ENCODE measurements at places on chromosomes 5 and 9.

DNA sequence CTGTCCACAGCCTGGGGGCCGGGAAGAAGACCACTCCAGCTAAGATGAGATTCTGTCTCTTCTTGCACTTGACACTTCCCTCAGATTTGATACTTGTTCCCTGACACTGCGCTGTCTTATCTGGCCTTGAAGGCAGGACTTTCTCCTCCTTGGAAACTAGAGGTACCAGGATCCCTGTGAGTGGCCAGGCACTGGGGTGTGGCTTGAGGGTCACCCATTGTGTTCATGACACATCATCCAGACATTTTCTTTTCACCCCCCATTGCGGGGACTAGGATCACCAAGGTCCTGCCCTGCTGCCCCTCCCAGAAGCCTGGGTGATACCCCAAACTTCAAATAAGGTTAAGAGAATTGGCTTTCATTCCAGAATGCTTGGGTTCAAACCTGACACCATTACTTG is 103.3 kb downstream of the NDFIP1 start:
- DNase-seq: no peak

DNA sequence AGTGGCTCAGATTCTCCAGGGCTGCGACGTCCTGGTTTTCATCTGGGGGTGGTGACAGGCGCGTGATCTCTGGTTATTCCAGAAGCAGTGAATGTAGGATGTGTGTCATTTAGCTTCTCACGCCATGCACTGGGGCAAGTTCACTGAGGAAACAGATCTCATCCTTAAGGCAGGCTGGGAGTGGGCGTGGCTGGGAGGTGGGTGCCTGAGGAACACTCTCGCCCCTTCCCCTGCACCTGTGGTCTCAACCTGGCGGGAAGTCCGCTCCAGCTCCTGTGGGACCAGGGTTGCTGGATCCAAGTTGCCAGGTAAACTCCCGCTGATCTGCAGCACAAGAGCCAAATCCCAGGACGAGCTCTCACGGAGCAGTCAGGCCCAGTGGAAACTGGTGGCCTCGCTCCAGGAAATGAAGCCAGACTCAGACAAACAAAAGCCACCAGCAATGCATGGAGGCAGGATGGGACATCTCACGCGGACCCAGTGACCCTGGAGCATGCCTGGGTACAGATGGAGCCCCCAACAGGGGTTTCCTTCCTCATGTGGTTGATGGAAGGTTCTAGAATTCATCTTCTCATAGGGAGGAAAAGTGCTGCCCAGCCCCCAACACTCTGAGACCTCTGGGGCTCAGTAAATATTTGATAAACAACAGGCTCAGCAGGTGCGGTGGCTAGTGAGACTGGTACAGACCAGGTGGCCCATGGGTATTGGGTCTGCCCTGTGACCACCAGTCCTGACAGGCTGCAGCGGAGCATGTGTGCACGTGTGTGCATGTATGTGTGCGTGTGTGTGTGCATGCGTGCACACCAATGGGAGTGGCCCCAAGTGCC is 16.3 kb upstream of the SLC12A7 start:
- DNase-seq: no peak

- DNase-seq: no peak
These were observed 1.5 kb downstream of the SV2C start for GRCh38 chr5:76084496-76085242.

DNA sequence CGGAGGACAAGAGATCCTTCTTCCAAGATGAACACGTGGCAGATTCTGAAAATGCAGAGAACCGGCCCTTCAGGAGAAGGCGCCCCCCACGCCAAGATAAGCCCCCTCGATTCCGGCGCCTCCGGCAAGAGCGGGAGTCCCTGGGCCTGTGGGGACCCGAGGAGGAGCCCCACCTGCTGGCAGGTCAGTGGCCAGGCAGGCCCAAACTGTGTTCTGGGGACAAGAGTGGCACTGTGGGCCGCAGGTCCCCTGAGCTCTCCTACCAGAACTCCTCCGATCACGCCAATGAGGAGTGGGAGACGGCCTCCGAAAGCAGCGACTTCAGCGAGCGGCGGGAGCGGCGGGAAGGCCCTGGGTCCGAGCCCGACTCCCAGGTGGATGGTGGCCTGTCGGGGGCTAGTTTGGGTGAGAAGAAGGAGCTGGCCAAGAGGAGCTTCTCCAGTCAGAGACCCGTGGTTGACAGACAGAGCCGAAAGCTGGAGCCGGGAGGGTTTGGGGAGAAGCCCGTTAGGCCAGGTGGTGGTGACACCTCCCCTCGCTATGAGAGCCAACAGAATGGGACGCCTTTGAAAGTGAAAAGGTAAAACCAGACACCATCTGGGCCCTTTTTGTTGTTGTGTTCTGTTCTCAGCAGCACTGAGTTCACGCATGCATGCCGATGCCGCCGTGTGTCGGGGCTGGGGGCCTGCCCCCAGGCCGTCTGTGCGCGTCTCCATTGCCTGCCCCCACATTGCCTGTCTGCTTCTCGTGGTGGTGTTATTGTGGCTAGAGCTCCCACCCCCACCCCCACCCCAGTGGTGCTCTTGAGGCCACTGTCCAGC is 26.6 kb upstream of the POMT1 start:
- no peak for DNase-seq

DNA sequence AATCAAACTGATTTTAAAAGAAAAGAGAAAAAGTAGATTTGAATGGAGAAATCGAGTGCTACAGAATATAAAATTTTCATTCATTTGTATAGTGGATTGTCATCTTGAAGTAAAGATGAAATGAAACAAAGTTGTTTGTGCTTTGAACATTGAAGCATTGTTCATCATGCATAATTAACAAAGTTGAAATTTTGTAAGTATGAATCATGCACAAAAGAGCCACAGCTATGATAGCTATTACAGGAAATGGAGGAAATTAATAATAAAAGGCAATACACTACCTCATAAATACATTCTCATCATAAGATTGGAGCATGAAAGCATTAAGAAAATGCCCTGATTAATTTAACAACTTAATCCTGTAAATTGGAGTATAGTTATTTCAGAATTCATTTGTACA is 153.4 kb upstream of the TLX3 start:
- no peak for DNase-seq

DNA sequence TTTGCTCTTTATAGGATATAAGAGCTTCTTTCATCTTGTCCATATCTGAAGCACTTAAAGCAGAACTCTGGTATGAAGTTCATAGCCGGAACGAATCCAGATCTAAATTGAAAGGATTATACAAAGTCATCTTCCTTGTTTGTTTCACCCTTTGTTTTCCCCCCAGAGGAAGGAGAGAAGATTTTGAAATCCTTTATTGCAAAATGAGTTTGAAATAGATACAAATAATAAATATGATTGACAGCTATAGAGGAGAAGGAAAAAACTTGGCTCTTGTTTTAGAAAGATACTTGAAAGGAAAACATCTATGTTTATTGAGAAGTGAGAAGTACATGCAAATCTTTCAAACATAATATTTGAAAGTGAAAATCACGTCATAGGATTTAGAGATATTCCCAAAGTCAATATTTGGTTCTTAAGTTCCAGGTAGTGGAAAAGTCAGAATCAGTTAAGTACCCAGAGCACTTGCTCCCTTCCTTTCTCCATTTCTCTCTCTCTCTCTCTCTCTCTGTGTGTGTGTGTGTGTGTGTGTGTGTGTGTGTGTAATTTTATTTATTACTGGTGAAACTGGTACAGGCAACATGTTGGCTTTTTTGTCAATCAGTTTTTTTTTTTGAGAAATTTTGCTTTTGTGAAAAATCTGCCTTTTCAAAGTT is 27.2 kb downstream of the PAM start:
- DNase-seq: no peak

DNA sequence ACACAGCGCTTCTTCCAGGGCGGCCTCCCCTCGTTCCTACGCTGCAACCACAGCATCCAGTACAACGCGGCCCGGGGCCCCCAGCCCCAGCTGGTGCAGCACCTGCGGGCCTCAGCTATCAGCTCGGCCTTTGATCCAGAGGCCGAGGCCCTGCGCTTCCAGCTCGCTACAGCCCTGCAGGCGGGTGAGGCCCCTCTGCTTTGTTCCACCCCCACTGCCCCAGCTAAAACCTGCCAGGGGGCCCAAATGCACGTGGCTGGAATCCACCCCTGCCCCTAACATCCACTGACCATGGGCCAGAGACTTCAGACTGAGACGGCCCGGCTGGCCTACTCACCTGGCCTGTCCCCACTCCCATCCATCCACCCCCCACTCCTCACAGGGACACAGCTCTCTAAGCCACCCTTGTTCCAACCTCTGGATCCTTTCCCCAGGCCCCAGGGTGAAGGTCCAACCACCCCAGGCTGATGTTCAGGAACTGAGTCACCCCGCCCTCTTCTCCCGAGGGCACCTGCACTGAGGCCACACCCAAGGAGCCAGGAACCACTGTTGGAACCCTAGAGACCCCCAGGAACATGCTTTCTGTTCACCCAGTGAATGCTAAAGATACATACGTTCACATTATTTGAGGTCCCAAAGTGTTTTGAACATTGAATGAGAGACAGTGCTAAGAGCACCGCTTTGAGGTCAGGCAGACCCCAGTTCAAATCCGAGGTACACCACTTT is 18.9 kb upstream of the ASS1 start:
- no peak for DNase-seq

- no peak for DNase-seq
These were observed 13.5 kb downstream of the TRPM6 start for GRCh38 chr9:74874220-74874619.

DNA sequence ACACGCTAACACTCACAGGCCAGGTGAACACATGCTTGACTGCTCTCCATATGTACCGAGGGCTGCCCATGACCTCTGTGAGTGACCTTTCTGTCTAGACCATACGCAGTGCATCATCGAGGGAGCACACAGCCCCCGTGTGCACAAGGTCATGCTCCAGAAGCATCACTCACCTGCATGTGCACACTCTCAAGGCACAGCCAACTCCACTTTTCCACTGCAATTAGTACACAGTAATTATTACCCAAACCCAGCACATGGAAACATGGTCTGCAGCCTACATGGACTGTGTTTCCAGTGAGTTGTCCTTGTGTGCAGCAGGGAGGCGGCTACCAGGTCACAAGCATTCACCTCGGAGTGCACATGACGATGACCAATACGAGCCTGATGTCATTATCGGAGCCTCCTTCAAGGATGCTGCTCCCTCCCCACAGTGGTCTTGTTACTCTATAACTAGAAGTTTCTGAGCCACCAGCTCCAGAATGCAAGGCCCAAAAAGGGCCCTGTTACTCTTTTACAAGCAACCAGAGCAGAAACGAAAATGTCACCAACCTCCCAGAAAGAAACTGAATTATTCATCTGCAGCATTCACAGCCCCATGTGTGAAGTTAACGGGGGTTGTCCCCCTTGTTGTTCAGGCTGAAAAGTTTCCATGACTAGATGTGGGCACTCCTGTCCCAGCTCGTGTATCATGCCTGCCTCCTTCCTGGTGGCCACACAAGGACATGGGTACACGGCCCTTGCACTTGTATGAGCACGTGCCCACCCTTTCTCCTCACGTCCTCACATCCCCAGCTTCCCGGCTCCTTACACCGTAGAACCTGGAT is 31.2 kb downstream of the SEMA4D start:
- no peak for DNase-seq

GRCh38 chr5:155952486-155953089 is 374.4 kb upstream of the SGCD start:
- no peak for DNase-seq

DNA sequence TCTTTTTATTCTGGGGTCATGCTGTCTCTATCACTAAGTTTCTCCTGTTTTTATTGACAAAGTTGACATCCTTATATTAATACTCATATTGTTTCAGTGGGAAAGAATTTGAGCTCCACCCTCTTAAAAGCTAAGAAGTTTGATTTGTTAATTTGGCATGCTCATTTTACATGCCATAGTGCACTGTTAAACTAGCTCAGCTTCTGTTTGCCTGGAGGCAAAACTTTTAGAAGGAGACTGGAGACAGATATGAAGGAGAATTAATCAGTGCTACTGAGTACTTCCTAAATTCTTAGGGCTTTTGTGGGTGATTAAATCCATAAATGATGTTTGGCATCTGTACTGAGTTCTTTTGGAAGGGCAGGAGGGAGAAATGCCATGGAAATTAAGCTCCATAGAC is 138.9 kb downstream of the NTRK2 start:
- no peak for DNase-seq
